ENCODE measurements at places on chromosomes 1 and 21. TPM values are rescaled to one million over a fixed set of nuclear protein-coding genes. Genes with fewer than 3 reads are reported as not detected.

DLGAP3 gene
- total RNA-seq = 0.77 TPM

AMIGO1 gene
- total RNA-seq = 33.3 TPM

TMPRSS3 gene
- 2.2 TPM for total RNA-seq

SLC1A7 gene
- total RNA-seq = not detected

GRCh38 chr1:159429074-159429861 is 2.7 kb upstream of the OR10J4 start:
- no peak overlapping the region for H3K27ac ChIP-seq
- no peaks in the 10 kb centered on the region for H3K36me3 ChIP-seq
- H3K27me3 ChIP-seq = peaks cover 4% of the 10 kb centered on the region
- no peak overlapping the region for H3K4me3 ChIP-seq
- no peaks in the 10 kb centered on the region for H3K4me1 ChIP-seq

DNA sequence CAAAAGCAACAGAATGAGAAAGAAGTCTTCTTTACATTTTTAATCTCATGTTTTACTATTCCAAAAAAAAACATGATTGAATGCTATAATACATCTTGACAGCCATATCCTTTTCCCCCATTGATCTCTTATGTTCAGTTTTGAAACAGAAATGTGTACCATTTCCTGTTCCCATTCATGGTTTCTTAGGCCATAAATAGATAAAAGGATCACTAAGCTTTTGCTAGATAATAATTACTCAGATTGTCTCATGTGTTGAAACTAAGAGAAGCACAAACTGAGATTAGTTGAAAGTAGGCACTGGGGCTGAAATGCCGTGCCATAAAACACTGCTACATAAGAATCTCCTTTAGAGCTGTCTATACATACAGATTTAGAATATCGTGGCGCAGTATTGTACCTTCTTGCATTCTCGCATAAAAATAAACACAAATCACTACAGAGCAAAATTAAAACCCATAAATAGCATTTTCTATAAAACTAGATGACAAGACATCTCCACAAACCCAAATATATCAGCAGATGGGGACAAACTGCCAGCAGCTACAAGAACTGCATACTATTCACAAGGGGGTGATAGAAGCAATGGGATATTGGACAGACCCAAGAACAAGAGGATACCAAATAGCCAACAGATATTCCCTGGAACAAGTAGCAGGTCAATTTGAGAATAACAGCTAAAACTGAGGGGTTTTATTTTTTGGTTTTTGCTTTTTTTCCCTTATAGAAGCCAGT is 405.3 kb upstream of the PRMT6 start:
- H3K4me1 ChIP-seq = no peaks in the 10 kb centered on the region
- DNase-seq = no peak
- H3K27me3 ChIP-seq = no peaks in the 10 kb centered on the region
- H3K27ac ChIP-seq = no peak overlapping the region

DNA sequence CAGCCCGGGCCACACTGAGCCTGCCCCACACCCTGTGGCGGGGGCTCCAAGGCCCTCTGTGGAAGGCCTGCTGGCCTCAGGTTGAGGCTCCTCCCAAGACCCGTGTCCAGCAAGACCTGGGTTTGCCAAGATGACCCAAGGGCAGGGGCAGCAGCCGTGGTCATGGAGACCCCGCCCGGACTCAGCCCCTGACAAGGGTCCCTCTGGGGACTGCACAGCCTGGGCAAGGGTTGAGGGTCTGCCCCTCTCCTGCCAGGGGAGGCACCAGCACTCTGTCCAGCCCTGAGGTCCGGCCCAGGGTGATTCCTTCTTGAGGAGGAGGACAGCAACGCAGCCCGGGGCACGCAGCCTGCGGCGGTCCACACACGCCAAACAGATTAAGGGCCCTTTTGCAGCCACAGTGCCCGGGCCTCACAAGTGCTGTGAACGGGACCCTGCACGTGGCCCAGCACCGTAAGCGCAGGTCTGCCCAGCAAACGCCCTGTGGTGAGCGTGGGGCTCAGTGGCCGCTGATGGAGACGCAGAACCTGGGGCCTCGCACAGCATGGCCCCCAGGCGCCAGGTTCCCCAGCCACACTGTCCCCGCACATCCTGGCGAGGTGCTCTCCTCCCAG is 3.4 kb downstream of the SPATC1L start:
- no peak for DNase-seq
- peaks cover 11% of the 10 kb centered on the region for H3K4me1 ChIP-seq
- no peaks in the 10 kb centered on the region for H3K27me3 ChIP-seq
- H3K27ac ChIP-seq = no peak overlapping the region
- no peak overlapping the region for H3K4me3 ChIP-seq

- H3K27ac ChIP-seq = no peak overlapping the region
- no peaks in the 10 kb centered on the region for H3K27me3 ChIP-seq
- H3K4me3 ChIP-seq = no peak overlapping the region
- H3K36me3 ChIP-seq = peaks cover 3% of the 10 kb centered on the region
Measured at GRCh38 chr1:23290836-23291565, 53.1 kb downstream of the HNRNPR start.

GRCh38 chr1:179007233-179007632 is 18.5 kb upstream of the FAM20B start:
- no peak overlapping the region for H3K4me3 ChIP-seq
- no peak for DNase-seq
- no peaks in the 10 kb centered on the region for H3K36me3 ChIP-seq
- H3K4me1 ChIP-seq = peaks cover 23% of the 10 kb centered on the region

- H3K27ac ChIP-seq = no peak overlapping the region
- H3K4me3 ChIP-seq = no peak overlapping the region
- peaks cover 18% of the 10 kb centered on the region for H3K4me1 ChIP-seq
- peaks cover 18% of the 10 kb centered on the region for H3K36me3 ChIP-seq
- no peak for DNase-seq
Measured at GRCh38 chr1:40760984-40761383, 22.6 kb upstream of the KCNQ4 start.

GRCh38 chr1:231618609-231619256 is 7.9 kb upstream of the DISC1 start:
- no peaks in the 10 kb centered on the region for H3K36me3 ChIP-seq
- no peak overlapping the region for H3K4me3 ChIP-seq
- H3K27me3 ChIP-seq = no peaks in the 10 kb centered on the region
- no peak overlapping the region for H3K27ac ChIP-seq

GRCh38 chr1:176838276-176838995 is 326.1 kb downstream of the ASTN1 start:
- no peak overlapping the region for H3K27ac ChIP-seq
- DNase-seq = no peak
- no peaks in the 10 kb centered on the region for H3K36me3 ChIP-seq
- no peak overlapping the region for H3K4me3 ChIP-seq

GRCh38 chr21:40404396-40404800 is 442.6 kb downstream of the DSCAM start:
- no peaks in the 10 kb centered on the region for H3K4me1 ChIP-seq
- H3K27ac ChIP-seq = no peak overlapping the region
- H3K4me3 ChIP-seq = no peak overlapping the region
- DNase-seq = no peak

DNA sequence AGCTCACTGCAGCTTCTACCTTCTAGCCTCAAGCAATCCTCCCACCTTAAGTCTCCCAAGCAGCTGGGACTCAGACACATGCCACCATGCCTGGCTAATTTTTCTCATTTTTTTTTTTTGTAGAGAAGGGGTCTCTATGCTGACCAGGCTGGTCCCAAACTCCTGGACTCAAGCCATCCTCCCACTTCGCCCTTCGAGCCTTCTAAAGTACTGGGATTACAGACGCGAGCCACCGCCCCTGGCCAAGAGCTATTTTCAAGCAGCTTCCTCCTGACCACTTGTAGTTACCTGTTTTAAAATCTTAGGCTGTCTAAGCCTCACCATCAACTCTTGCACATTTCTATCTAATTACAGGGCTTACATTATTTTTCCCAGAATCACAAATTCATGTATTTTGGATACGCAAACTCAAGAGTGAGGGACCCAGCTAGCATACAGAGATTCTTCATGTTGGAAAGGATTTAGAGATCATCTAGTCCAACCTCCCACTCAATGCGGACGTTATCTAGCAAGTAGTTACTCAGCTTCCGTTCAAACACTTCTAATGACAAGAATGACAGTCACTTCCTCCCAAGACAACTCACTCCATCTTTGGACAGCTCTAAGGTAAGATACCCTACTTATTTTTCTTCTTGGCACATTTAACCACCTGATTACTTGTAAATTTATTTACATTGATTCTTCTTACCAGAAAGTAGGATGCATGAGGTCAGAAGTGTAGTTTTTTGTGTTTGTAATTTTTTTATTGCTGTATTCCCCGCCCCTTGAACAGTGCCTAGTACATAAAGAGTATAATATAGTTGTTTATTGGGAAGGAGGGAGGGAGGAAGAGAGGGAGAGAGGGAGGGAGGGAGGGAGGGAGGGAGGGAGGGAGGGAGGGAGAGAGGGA is 65.4 kb downstream of the LUZP1 start:
- H3K36me3 ChIP-seq = no peaks in the 10 kb centered on the region
- no peaks in the 10 kb centered on the region for H3K27me3 ChIP-seq
- H3K27ac ChIP-seq = peak overlapping the region; percentile 84
- H3K4me3 ChIP-seq = peak overlapping the region; percentile 34
- peaks cover 18% of the 10 kb centered on the region for H3K4me1 ChIP-seq

DNA sequence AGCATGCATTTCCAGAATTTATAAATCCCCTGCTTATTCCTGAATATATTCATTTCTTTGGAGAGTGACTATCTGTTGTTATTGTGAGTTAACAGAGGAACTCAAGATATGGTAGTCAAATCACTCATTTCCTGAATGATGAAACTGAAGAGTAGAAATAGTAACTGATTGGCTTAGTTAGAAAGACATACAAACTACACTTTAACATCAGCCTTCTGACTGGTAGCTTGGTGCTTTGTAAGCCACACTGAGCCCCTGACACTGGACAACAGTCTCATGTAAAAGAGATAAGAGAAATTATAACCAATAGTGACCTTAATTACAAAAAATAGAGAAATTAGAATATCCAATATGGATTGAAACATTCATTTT is 4.8 kb downstream of the GBP7 start:
- H3K4me1 ChIP-seq = no peaks in the 10 kb centered on the region
- DNase-seq = no peak
- no peak overlapping the region for H3K27ac ChIP-seq
- H3K27me3 ChIP-seq = no peaks in the 10 kb centered on the region
- no peaks in the 10 kb centered on the region for H3K36me3 ChIP-seq
- no peak overlapping the region for H3K4me3 ChIP-seq

DNA sequence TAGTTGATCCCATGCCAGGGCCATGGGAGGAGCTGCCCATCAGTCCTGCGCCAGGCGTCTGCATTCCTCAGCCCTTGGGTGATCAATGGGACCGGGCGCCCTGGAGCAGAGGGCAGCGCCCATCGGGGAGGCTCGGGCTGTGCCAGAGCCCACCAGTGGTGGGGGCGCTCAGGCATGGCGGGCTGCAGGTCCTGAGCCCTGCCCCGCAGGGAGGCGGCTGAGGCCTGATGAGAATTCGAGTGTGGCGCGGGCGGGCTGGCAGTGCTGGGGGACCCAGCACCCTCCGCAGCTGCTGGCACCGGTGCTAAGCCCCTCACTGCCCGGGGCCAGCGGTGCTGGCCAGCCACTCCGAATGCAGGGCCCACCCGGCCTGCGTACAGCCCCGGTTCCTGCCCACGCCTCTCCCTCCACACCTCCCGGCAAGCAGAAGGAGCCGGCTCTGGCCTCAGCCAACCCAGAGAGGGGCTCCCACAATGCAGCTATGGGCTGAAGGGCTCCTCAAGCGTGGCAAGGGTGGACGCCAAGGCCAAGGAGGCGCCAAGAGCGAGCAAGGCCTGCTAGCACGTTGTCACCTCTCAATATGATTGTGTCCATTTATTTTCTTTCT is 238.1 kb upstream of the OLFM3 start:
- H3K27ac ChIP-seq = no peak overlapping the region
- no peaks in the 10 kb centered on the region for H3K36me3 ChIP-seq
- no peaks in the 10 kb centered on the region for H3K4me1 ChIP-seq
- no peak for DNase-seq
- H3K4me3 ChIP-seq = no peak overlapping the region
- H3K27me3 ChIP-seq = no peaks in the 10 kb centered on the region

GRCh38 chr1:3510136-3510955 is 55.9 kb downstream of the ARHGEF16 start:
- no peak for DNase-seq
- H3K4me1 ChIP-seq = no peaks in the 10 kb centered on the region
- no peak overlapping the region for H3K4me3 ChIP-seq
- H3K27ac ChIP-seq = no peak overlapping the region

All from naive thymus-derived CD8-positive, alpha-beta T cell (primary cell).